ENCODE measurements at places on chromosomes 12 and 14.
A peak's percentile ranks its signal among the peaks of the same experiment; 100 is the strongest.

- peak; percentile 27 for DNase-seq
Observed at GRCh38 chr12:98456576-98457573, 58.5 kb upstream of the TMPO start.

GRCh38 chr12:124391340-124392261 lies 96.7 kb downstream of the RFLNA start:
- peak; percentile 56 for DNase-seq

- DNase-seq, result peak; percentile 72
Observed at GRCh38 chr12:47085815-47086252, 6.1 kb upstream of the AMIGO2 start.

GRCh38 chr14:81005540-81006228 lies 50.3 kb downstream of the TSHR start:
- no peak for DNase-seq

GRCh38 chr12:67630373-67631088 lies 18.0 kb upstream of the DYRK2 start:
- peak; percentile 34 for DNase-seq

- no peak for DNase-seq
Observed at GRCh38 chr12:70577283-70577634, 60.0 kb downstream of the PTPRB start.

DNA sequence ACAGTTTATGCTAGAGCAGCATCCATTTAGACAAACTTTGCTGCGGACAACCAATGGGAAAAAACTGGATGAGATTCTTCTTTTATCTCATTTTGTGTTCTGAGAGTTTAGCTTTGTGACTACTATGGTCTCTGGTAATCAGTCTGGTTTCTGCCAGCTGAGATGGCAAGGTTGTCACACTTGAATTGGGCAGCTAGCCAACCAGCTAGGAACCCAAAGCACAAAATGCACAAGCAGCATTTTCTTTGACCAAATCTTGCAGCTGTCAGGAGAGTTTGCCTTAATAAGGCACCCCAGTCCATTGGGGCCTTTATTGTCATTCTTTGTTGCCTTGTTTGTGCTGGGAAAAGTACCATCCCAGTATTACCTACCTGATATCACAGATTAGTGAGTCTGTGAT lies 34.0 kb upstream of the ETV6 start:
- no peak for DNase-seq

- DNase-seq, result no peak
Observed at GRCh38 chr12:16297521-16297920, 20.0 kb upstream of the SLC15A5 start.

GRCh38 chr12:30843211-30843610 lies 83.3 kb upstream of the TSPAN11 start:
- no peak for DNase-seq

- no peak for DNase-seq
Observed at GRCh38 chr12:75666126-75666938, 154.9 kb upstream of the KRR1 start.

GRCh38 chr12:108912361-108912760 lies 32.5 kb downstream of the DAO start:
- no peak for DNase-seq

DNA sequence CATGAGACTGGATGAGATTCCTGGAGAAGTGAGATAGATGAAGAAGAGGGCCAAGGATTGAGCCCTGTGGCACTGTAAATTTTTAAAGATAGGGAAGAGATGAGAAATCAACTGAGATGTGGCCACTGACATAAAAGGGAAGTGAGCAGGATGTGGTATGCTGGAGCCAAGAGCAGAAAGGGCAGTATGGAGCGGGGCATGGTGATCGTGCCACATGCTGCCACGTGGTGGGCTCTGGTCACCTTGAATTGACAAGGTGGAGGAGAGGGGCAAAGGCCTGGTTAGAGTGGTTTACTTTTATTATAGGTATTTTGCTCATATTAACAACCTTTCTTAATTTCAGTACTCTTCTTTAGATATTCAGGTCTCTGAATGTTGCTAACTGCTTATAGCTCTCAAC lies 257.9 kb downstream of the NEDD1 start:
- DNase-seq, result no peak

DNA sequence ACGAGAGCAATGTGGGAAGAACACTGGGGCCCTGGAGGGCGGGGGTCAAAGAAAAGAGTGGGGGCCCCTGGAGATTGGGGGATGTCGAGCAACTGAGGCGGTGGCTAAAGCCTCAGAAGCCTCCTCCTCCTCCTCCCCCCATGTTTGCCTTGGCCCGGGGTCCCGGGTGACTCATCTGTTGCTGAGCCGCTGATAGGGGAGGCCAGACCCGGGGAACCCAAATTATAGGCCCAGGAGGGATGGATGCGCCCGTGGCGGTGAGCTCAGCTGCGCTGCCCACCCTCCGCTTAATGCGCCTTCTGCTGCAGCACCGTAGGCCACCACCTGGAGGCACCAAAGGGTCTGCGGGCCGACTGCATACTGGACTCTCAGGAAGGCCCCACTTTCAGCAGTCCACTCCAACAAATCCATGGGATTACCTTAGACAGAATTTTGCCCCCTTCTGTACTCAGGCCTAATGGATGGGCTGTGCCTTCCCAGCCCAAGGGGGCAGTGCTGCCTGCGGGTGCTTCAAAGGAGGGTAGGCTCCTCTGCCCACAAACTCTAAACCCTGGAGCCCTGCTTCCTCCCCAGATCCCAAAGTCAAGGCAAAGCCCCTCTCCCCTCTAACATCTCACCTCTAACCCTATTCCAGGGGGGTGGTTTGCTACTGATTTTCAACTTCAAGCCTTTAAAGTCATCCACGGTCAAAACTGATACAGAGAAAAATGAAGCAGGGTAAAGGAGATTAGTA lies 2.6 kb upstream of the WNT10B start:
- DNase-seq, result no peak

DNA sequence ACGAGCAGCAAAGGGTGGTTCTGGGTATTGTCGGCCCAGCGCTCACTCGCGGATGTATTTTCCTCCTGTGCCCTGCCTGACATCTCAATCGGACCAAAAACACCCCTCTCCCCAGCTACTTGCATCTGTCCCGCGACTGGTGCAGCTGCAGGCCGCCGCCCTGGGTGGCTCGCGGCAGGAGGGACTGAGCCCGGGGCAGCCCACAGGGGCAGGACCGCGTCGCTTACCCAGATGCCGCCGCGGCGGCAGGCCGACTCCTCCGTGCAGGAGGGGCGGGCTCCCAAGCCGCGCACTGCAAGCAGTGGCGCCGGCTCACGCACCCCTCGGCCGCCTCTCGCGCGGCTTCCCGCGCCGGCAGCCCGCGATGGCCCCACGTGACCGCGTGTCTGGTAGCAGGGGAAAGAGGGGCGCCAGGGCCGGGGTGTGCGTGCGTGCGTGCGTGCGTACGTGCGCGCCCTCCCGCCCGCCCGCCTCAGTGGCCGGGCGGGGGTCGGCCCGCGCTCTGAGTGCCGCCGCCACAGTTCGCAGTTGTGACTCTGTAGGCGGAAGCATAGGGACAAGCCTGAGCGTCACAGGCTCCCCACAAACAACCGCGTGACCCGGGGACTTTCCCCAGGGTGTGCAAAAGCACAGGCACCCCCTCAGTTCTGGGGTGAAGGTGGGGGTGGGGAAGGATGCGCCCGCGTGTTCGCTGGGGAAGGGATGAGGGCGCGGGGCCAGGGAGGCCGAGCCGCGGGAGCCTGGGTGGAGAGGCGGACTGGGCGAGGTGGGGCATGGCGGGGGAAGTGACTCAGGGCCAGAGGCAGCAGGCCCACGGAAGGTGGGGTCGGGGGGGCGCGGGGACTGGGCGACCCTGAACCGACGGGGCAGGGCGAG lies at the start of gene ZBTB25:
Gene ZBTB25, minus strand, starts transcription at position 405 of the 876 bp plus-strand sequence. CDS start 13,305 bp downstream, outside the sequence.
- peak; percentile 89 for DNase-seq

- no peak for DNase-seq
Observed at GRCh38 chr14:66910311-66910840, 278.9 kb upstream of the GARIN2 start.

- DNase-seq, result no peak
Observed at GRCh38 chr12:111270239-111270638, 98.7 kb downstream of the PHETA1 start.

DNA sequence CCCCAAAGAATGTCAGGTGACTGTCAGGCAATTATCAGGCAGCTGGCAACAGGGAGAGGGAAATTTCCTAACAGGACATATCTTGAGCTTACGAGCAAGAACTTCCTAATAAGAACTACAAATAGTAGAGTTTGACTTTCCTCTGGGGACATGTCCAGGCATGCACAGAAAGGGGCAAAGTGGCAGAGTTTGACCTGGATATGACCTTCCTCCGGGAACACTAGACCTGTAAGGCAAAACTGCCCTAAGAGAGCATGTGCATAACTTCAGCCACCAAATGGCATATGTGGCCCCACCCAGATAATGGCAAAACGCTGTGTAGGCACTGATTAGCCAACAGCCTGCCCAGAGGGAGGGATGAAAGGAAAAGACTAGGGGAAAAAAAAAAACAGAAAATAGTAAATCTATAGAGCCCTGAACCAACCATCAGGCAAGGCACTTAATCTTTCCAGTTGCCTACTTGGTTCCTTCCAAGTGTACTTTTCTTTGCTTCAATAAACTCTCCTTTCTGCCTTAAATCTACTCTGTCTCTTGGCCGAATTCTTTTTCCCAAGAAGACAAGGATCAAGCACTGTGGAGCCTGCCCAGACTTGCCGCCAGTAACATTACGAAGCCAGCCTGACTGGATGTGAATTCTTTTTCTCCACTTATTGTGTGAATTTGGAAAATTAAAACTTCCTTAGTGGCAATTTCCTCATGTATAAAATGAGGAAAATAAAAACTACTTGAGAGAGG lies 164.1 kb downstream of the SPTSSA start:
- DNase-seq, result no peak

DNA sequence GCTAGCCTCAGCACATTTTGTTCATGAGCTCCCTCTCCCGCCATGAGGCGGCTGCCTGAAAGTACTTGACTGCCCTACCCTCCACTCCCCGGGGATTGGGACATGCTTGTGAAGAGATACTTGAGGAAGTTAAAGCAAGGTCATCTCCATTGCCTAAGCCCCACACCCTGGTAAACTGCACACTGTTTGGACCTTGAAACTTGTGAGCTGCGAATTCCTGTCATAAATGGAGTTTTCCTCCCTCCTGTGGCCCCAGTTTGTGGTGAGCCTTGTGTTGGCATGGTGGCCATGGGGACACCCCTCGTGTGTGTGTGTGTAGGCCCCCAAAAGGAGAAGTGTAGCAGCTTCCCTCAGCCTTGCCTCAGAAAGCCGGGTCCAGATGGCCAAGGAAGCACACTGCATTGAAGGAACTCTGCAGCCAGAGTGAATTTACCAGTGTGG lies 395.5 kb downstream of the ZFP36L1 start:
- no peak for DNase-seq

GRCh38 chr14:34554540-34555250 lies 15.2 kb upstream of the EAPP start:
- no peak for DNase-seq

DNA sequence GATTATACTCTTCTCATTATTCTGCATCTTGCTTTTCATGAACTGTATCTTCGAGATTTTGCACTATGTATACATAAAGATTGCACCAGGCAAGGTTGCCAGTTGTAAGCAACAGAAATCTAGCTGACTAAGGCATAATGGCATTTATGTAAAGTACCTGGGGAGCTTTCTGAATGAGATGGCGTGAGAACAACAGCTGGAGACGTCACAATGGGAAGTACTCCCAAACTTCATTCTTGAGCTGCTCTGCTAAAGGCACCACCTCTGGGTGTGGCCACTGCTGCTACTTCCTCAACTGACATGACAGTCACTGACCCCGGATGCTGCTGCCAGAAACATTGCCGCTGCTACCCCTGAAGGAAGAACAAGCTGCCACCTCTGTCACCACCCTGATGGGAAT lies 220.7 kb downstream of the NOVA1 start:
- DNase-seq, result no peak

GRCh38 chr14:87840906-87841305 lies 152.1 kb downstream of the GALC start:
- no peak for DNase-seq

GRCh38 chr14:50089208-50089607 lies 27.2 kb downstream of the VCPKMT start:
- DNase-seq, result no peak

GRCh38 chr14:65421201-65421981 lies 8.9 kb downstream of the FUT8 start:
- DNase-seq, result peak; percentile 10

- DNase-seq, result no peak
Observed at GRCh38 chr12:4137015-4137414, 136.5 kb upstream of the CCND2 start.

DNA sequence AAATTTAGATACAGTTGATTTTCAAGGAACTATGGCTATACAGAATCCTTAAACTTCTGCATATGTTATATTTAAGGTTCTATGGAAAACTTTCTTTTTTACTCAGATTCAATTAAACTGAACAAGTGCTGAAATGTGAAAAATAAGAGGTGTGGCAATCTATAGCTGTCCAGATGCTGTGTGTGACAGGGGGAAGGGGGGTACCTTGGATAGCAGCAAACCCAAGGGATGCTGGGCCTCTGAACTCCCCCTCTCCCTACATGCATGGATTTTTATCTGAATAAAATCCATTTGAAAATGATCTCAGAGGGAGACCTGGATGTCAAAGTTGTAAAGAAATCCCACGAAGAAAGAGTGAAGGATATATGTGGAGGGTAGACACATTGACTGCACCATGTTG lies 82.8 kb upstream of the CCDC198 start:
- no peak for DNase-seq

DNA sequence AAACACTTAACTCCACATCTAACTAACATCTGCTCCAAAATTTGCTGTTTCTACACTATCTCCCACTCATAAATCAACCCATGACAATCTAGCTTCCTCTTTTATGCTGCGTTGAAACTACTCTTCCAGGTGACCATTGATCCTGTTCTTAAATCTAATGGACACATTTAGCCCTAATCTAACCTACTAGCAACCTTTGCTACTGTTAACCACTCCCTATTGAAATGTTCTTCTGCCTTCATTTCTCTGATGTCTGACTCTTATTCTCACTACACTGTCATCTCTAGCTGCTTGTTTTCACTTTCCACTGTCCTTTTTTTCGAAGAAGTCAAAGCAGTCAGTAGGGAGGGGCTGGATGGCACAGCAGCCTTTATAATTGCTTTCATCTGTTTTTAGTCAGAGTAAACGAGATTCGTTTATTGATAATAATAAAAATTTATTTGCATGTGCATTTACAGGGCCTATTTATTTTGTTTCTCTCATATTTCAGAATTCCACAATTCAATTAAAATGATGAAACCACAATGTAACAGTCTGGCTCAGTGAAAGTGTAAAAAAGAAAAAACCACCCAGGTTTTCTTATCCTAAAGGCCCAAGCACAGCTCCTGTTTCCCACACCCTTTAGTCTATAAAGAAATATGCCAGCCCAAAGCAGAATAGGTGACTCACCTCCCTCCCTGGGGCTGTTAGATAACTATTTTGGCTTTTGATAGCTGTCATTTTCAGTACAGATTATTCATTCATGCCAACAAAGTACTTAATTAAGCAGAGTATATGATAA lies 44.9 kb downstream of the ATP2B1 start:
- DNase-seq, result no peak

DNA sequence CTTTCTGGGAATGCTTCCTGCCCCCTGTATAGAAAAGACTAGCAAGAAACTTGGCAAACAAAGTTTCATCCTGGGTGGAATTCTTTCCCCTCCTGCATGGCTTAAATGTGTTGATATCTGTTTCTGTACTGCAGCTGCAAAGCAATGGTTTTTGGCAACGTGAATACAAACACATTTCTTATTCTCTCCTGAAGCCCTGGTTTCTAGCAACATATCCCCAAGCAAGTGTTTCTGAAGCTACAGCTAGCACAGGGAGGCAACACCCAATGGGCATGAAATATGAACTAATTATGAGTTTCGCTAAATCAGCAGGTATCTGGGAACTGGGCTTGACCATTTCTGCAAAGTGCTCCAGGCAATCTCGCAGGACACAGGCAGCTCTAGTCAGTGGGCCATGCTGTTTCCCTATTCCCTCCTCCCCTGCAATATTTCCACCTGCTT lies 392.3 kb upstream of the TMPO start:
- DNase-seq, result no peak
